ENCODE measurements at places on chromosomes 12 and 14.

- no peak for DNase-seq
Measured at GRCh38 chr12:62128175-62128975, 131.8 kb upstream of the USP15 start.

- DNase-seq = no peak
Measured at GRCh38 chr14:91348845-91349465, 68.7 kb downstream of the CCDC88C start.

GRCh38 chr12:112842441-112842840 lies 50.9 kb downstream of the RPH3A start:
- no peak for DNase-seq

- no peak for DNase-seq
Measured at GRCh38 chr12:14935031-14935430, 3.3 kb downstream of the ERP27 start.

- DNase-seq = no peak
Measured at GRCh38 chr12:66624806-66625205, 54.1 kb downstream of the GRIP1 start.
